ENCODE measurements at places on chromosomes 2 and 18. TPM values are rescaled to one million over a fixed set of nuclear protein-coding genes. Genes with fewer than 3 reads are reported as not detected.

GRCh38 chr2:220337611-220338440 is 710.4 kb downstream of the SLC4A3 start:
- H3K36me3 ChIP-seq = no peaks in the 10 kb centered on the region
- H3K27me3 ChIP-seq = no peaks in the 10 kb centered on the region
- no peak overlapping the region for H3K27ac ChIP-seq
- no peak overlapping the region for H3K4me3 ChIP-seq
- DNase-seq = no peak

GRCh38 chr2:238952261-238952919 is 104.5 kb downstream of the TWIST2 start:
- no peak overlapping the region for H3K27ac ChIP-seq
- DNase-seq = no peak
- no peaks in the 10 kb centered on the region for H3K27me3 ChIP-seq
- H3K36me3 ChIP-seq = no peaks in the 10 kb centered on the region
- H3K4me3 ChIP-seq = no peak overlapping the region

DNA sequence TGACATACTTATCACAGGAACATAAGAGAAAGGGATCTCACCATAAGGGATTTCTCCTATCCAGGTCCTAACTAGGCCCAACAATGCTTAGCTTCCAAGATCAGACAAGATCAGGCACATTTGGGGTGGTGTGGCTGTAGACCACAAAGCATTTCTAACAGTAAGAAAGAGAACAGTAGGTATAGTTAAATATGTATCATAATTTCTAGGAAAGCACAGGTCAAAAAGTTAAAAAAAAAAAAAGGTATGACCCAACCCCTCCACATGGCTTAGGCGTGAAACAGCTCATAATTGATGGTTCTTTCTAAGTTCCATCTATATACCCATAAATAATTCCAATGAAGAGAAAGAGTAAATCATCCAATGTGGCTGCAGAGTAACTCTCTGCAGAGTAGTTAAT is 6.9 kb downstream of the PRKD3 start:
- H3K27me3 ChIP-seq = no peaks in the 10 kb centered on the region
- no peak overlapping the region for H3K4me3 ChIP-seq
- H3K27ac ChIP-seq = no peak overlapping the region
- H3K36me3 ChIP-seq = no peaks in the 10 kb centered on the region
- no peak for DNase-seq

GRCh38 chr18:56509656-56510055 is 128.7 kb downstream of the TXNL1 start:
- no peaks in the 10 kb centered on the region for H3K27me3 ChIP-seq
- H3K4me3 ChIP-seq = no peak overlapping the region
- no peak for DNase-seq
- no peaks in the 10 kb centered on the region for H3K4me1 ChIP-seq

DNA sequence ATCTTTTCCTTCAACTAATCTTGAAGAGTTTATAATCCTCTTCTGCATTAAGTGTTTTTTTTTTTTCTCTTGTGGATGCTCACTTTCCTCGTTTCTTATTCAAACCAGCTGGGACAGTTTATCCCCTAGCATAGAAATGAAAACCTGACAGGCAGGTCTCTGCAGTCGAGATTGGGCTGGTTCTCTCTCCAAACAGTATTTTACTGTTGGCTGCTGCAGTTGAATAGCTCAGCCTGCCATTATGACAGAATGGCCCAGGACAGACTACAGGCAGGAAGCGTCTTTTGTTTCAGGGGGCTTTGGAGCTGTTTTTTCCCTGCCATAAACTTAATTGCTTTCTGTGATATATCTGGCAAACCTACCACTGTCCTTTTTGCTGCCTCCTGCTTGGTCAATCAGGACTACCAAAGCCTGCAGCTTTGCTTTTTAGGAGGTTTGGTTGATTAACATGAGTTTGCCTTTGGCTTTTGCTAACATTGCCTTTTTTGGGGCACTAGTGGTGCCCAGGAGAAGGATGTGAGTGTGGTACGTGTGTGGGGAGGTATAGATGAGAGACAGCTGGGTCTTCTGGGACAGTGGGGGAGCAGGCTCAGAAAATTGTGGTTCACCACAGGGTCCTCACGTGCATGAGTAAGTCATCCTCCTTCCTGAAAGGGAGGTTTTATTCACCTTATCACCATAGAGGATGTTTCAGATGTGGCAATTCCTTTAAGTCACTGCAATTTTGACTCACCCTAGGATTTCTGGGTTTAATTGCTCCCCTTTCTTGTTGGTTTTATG is 128.7 kb downstream of the LYPD6B start:
- no peak overlapping the region for H3K4me3 ChIP-seq
- H3K36me3 ChIP-seq = no peaks in the 10 kb centered on the region
- no peak for DNase-seq
- H3K27me3 ChIP-seq = no peaks in the 10 kb centered on the region

GRCh38 chr18:5840547-5840946 is 54.8 kb downstream of the TMEM200C start:
- no peak overlapping the region for H3K4me3 ChIP-seq
- peaks cover 26% of the 10 kb centered on the region for H3K4me1 ChIP-seq
- DNase-seq = no peak
- no peaks in the 10 kb centered on the region for H3K36me3 ChIP-seq
- H3K27me3 ChIP-seq = no peaks in the 10 kb centered on the region

DNA sequence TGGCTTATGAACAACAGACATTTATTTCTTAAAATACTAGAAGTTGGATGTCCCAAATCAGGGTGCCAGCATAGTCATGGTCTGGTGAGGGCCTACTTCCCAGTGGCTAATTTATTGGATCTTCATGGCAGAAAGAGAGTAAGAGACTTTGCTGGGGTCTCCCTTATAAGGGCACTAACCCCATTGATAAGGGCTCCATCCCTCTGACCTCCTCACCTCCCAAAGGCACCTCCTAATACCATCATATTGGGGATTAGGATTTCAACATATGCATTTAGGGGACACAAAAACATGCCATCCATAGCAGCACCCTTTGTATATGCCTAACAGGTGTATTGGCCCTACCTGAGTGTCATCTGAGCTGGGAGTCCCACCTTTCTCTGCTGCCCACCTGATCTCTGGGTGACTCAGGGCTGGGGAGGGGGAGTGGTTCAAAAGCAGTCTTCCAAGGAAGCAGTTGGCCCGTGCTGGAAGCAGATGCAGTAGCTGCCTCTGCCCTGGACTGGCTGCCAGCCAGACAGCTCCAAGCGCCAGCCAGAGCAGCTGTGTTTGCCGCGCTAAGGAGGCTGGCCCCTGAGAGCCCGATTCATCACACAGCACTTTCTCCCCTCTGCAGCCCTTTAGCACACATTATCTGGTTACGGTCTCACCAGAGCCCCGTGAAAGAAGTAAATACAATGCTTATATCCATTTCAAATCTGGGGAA is 84.6 kb downstream of the SMAD7 start:
- DNase-seq = no peak
- peaks cover 8% of the 10 kb centered on the region for H3K4me1 ChIP-seq
- H3K27me3 ChIP-seq = no peaks in the 10 kb centered on the region
- no peak overlapping the region for H3K27ac ChIP-seq

DNA sequence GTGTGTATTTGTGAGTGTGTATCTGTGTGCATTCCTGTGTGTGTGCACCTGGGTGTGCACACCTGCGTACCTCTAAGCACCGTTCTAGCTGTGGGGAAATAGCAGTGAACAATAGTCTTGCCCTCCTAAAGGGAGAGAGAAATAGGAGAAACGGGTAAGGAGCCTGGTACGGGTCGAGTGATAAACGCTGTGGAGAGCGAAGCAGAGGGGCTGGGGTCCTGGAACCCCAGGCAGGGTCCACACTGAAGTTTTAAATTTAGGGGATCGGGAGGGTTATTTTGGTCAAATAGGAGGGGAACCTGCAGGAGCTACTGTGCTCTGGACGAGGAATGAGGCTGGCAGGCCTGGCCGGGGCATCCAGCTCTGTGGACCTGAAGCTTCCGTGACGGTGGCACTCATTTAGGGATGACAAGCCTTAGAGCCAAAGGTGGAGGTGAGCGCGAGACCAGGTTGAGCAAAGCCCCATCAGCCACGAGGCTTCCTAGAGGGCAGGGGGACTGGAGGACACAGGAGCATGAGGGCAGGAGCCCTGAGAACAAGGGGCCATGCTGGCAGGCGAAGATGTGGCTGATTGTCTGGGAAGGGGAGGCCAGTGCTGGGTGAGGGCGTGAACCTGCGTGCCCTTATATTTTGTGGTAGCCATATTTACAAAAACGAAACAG is 188.0 kb downstream of the RTP5 start:
- no peak for DNase-seq
- peaks cover 9% of the 10 kb centered on the region for H3K4me1 ChIP-seq
- no peak overlapping the region for H3K27ac ChIP-seq
- no peaks in the 10 kb centered on the region for H3K36me3 ChIP-seq

GRCh38 chr2:119746836-119747686 is 12.7 kb upstream of the PTPN4 start:
- no peaks in the 10 kb centered on the region for H3K27me3 ChIP-seq
- no peak overlapping the region for H3K4me3 ChIP-seq
- H3K4me1 ChIP-seq = peaks cover 7% of the 10 kb centered on the region

DNA sequence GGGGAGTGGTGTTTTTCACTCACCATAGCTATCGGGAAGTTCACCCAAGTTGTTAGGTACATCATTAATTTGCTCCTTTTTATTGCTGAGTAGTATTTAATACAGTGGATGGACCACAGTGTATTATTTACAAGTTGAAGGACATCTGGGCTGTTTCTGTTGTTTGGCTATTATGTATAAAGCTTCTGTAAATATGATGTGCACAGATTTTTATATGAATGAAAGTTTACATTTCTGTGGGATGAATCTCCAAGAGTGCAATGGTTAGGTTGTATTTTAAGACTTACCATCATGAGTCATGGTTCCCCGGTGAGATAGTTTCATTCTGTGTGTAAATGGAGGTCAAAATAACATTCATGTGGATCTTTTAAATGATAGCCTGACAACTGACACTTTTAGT is 337.4 kb downstream of the PTPRM start:
- no peak for DNase-seq
- H3K27ac ChIP-seq = no peak overlapping the region
- H3K27me3 ChIP-seq = no peaks in the 10 kb centered on the region

DNA sequence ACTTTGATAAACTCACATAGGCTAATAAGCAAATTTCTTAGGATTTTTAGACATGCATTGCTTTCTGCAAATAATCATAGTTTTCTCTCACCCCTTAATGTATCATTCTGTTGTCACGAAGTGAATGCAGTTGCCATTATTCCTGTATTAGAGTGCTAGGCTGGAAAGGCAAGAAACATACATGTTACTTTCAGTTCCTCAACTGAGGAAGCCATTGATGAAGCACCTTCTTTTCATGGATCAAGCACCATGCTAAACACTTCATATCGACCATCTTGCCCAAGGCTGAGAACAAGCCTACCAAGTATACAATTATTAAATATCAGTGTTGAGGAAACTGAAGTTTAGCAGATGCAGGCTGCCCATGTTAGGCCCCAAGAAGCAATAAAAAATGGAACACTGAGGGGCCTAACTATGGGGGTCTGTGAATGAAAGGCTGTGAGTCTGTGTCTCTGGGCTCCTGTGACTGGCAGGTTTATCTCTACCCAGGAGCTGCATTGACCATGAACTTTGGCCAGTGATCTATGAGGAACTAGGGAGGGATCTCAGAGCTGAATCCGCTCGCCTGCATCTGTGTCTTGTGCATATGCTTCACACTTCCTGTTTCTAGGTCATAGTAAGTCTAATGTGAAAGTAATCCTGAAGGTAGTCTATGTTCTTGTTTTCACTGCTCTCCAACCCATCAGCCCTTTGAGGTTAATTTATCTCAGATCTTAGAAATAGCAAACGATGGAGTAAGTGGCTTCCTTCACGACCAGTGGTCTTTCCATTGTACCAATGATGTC is 16.0 kb upstream of the TSPYL6 start:
- DNase-seq = peak; percentile 43
- H3K27me3 ChIP-seq = no peaks in the 10 kb centered on the region
- H3K4me3 ChIP-seq = no peak overlapping the region
- peaks cover 3% of the 10 kb centered on the region for H3K4me1 ChIP-seq
- H3K27ac ChIP-seq = no peak overlapping the region

The RANBP2 gene
- total RNA-seq = 81.4 TPM

DNA sequence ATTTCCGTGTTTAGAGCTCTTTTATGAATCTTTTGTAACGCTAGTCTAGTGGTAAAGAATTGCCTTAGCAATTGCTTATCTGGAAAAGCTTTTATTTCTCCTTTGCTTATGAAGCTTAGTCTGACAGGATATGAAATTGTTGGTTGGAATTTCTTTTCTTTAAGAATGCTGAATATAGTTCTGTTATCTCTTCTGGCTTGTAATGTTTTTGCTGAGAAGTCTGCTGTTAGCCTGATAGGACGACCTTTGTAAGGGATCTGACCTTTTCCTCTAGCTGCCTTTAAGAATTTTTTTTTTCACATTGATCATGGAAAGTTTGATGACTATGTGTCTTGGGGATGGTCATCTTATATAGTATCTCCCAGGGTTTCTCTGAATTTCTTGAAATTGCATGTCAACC is 101.1 kb downstream of the TRABD2A start:
- H3K4me1 ChIP-seq = peaks cover 33% of the 10 kb centered on the region
- no peaks in the 10 kb centered on the region for H3K36me3 ChIP-seq
- no peak for DNase-seq
- H3K4me3 ChIP-seq = no peak overlapping the region
- H3K27me3 ChIP-seq = no peaks in the 10 kb centered on the region

GRCh38 chr2:28955467-28955866 is 25.6 kb upstream of the TOGARAM2 start:
- DNase-seq = no peak
- no peaks in the 10 kb centered on the region for H3K36me3 ChIP-seq
- H3K27me3 ChIP-seq = no peaks in the 10 kb centered on the region
- no peak overlapping the region for H3K27ac ChIP-seq
- no peak overlapping the region for H3K4me3 ChIP-seq

DNA sequence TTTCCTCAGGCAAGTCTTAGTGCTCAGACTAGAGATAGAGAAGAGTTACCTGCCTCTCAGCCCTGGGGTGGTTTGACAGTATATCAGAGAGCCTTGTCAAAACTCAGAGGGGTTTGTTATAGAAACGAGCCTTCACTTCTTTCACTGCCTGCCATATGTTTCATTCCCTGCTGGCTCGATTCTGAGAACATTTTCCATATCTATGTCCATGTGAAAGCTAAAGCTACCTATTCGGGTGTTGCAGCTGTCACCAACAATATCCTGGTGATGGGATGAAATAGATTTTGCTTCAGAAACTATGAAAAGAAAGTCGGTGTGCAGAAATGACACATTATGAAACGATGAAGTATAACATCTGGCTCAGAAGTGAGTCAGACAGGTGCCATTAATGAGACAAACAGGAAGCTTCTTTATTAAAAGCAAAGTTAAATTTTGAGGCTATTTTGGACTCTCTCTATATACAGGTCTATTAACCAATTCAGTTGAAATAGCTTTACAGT is 56.1 kb upstream of the TANK start:
- H3K36me3 ChIP-seq = no peaks in the 10 kb centered on the region
- no peaks in the 10 kb centered on the region for H3K27me3 ChIP-seq
- peak overlapping the region; percentile 38 for H3K4me3 ChIP-seq
- peaks cover 98% of the 10 kb centered on the region for H3K4me1 ChIP-seq
- peak overlapping the region; percentile 100 for H3K27ac ChIP-seq

The CDCA7 gene
- 35.3 TPM for total RNA-seq

GRCh38 chr18:6270771-6271216 is 143.9 kb downstream of the L3MBTL4 start:
- no peaks in the 10 kb centered on the region for H3K36me3 ChIP-seq
- H3K27me3 ChIP-seq = no peaks in the 10 kb centered on the region
- no peak for DNase-seq
- H3K27ac ChIP-seq = no peak overlapping the region
- no peaks in the 10 kb centered on the region for H3K4me1 ChIP-seq
- no peak overlapping the region for H3K4me3 ChIP-seq

The ASPRV1 gene
- total RNA-seq = 0.71 TPM

Data from Karpas-422 (cell line).